Endodermal cell (in vitro differentiated cells): ENCODE measurements at places on chromosomes 11 and 22.
A peak's percentile ranks its signal among the peaks of the same experiment; 100 is the strongest.

GRCh38 chr11:75721852-75722668 is 4.4 kb downstream of the MOGAT2 start:
- DNase-seq: no peak

GRCh38 chr11:74185695-74186094 is 14.6 kb downstream of the PPME1 start:
- DNase-seq: no peak

GRCh38 chr11:11218629-11218986 is 134.4 kb downstream of the CSNK2A3 start:
- no peak for DNase-seq

GRCh38 chr11:65786786-65787636 is at the start of gene OVOL1:
Gene OVOL1 (plus strand): TSS chr11:65787063. CDS start chr11:65787374, 311 bp downstream.
- peak; percentile 92 for DNase-seq

DNA sequence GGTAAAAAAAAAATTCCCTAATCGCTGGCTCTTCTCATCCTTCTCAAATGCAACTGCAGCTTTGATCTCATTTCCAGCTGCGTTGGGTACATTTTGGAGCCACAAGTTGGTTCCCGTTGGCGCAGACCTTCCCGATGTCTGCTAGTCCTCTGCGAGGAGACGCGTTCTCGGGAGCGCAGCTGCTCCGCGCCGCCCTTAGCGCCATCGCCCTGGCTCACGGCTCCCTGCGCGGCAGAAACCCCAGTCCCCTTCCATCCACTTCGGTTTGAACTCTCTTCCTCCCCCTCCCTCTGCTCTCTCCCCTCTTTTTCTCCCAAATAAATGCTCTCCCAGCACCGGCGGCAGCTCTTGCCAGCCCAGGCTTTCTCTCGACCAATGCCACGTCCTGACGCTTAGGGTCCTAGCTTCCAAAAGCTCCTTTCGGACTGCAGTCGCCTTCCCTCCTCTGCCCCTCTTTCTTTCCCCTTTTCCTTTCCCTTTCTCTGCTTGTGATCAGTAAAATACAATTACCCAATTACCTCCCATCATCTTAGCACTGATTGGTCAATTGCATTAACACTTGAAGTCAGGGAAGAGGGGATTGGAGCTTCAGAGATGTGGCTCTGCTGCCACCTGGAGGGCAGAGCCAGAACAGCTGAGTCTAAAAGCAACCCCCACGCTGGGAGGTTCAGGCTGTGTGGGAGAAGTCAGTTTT is 1165.7 kb downstream of the LRRC4C start:
- DNase-seq: peak; percentile 91

DNA sequence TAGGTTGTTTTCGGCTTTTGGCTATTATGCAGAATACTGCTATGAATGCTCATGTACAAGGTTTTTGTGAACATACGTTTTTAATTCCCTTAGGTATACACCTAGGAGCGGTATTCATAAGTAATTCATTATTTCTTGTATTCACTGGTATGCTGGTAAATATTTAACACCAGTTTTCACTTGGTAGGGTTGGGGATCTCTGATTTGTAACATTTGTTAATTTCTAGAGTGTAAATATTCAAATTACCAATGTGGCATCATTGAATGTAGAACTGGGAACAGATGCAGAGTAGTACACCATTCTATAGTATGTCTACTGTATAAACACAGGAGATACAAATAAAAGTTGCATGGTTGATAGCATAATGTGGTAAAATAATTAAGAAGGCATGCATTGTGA is 16.3 kb downstream of the GVQW3 start:
- DNase-seq: no peak

GRCh38 chr11:118224511-118225188 is at the start of gene JAML:
Gene JAML (minus strand): TSS chr11:118225011. CDS start chr11:118214866, 10,145 bp downstream.
- no peak for DNase-seq

- DNase-seq: no peak
Measured at GRCh38 chr11:62512961-62513360, 33.6 kb downstream of the AHNAK start.

DNA sequence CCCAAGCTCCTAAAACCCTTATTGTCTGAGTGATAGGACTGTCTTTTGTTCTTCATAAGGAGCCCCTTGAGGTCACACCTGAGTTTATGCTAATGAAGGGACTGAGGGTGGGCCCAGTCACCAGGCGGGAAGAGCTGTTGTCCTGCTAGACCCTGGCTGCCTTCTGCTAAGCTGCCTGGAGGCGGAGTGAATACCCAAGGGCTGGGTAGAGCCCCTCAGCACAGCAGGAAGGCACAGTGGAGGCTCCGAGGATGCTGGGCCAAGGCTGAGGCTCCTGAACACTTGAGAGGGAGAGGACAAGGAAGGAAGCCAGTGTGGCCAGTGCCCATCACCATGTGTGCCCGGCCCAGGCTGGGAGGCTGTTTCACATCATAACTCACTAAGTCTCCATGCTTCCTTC is 4.8 kb upstream of the PHF21B start:
- peak; percentile 88 for DNase-seq

DNA sequence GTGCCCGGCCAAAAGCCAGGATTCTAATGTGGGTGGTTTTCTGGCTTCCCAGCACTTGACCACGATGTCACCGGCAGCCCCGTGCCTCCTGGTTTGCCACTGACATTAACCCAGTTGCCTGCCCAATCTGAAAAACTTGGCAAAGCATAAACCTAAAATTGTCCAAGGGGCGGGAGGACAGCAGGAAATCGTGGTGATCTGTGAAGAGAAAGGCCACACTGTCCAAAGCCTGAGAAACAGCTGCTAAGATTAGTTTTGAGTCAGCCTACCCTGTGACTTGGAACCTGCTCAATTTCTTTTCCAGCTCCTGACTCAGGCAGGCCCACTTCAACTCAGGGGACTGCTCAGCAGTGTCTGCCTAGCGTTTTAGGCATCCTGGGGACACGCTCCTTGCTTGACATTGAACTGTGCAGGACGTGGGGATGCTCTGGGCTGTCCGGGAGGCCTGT is 8.2 kb upstream of the F2 start:
- no peak for DNase-seq

DNA sequence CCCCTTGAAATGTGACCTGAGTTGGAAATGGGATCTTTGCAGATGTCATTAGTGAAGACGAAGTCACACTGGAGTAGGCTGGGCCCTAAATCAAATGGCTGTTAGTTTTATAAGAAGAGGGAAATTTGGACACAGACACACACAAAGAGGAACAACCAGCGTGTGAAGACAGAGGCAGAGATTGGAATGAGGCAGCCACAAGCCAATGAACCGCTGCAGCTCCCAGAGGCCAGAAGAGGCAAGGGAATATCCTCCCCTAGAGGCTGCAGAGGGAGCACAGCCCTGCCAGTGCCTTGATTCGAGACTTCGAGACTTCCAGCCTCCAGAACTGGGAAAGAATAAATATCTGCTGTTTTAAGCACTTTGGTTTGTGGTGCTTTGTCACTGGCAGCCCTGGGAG is 484.5 kb downstream of the MN1 start:
- peak; percentile 63 for DNase-seq

GRCh38 chr11:47570651-47571356 is 5.4 kb downstream of the PTPMT1 start:
- DNase-seq: no peak

GRCh38 chr11:43116071-43116470 is 195.7 kb upstream of the API5 start:
- DNase-seq: no peak

- DNase-seq: no peak
Measured at GRCh38 chr11:58863697-58864096, 19.2 kb upstream of the GLYATL2 start.

GRCh38 chr11:20035701-20036601 is 124.3 kb downstream of the DBX1 start:
- DNase-seq: no peak

GRCh38 chr22:46654927-46655595 is 34.9 kb downstream of the GRAMD4 start:
- no peak for DNase-seq

DNA sequence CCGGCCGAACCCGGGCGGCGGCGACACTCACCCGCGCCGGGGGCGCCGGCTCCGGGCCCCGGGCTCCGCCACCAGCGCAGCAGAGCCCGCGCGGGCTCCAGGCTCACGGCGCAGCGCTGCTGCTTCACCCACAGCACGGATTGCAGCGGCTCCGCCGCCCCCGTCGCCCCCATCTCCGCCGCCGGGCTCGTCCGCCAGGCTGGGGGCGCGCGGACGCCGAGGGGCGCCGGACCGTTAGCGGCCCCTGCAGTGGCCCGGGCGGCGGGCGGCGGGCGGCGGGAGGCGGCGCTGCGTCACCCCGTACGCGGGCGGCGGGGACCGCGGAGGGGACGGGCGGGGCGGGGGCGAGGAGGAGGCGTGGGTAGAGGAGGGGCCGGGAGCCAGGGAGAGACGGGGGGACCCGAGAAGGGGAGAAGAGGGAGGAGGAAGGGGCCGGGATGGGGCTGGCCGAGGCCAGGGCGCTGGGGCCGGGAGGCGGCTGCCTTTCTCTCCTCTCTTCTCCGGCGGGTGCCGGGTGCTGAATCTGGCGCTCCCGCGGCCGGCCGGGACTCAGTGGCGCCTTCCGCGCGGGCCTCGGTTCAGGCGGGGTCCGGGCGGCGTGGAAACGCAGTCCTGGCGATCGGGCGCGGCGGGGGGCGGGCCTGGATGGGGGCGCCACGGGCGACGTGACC is at the start of gene CERK:
Gene CERK (minus strand): TSS at position 277 of the 671 bp plus-strand sequence. CDS start 104 bp downstream, at position 173.
- DNase-seq: peak; percentile 85

DNA sequence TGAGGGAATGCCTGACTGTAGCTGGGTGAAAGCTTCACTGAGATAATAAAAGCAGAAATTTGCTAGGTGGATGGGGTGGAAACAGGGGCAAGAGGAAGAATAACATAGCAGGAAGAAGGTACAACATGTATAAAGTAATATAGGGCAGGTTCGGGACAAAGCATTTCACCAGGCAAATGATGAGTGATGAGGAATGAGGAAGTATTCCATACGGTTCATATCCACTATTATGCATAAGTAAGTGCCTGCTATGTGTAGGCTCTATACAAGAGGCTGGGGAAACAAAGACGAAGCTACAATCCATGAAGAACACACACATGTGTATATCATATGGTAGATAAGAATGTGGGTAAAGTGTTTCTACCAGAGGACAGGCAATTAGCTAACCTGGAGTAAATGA is 7.9 kb downstream of the NDUFC2 start:
- no peak for DNase-seq

DNA sequence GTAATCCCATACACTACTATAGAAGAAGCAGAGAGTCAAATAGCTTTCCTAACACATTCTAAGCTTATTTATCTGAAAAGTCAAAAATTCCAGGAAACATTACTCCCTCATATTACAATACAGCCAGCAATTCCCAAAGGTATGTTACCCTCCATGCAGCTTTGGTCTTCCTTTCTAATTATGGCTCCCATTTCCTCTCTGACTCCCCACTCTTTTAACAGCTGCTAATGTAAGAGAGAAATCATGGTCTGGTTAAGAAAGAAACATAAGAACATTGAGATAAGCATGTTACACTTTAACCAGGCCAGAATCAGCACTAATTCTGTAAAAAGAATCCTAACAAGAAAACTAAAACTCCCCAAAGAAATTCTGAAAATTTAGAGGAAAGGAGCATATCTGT is 6.8 kb downstream of the PPP2R1B start:
- DNase-seq: no peak

DNA sequence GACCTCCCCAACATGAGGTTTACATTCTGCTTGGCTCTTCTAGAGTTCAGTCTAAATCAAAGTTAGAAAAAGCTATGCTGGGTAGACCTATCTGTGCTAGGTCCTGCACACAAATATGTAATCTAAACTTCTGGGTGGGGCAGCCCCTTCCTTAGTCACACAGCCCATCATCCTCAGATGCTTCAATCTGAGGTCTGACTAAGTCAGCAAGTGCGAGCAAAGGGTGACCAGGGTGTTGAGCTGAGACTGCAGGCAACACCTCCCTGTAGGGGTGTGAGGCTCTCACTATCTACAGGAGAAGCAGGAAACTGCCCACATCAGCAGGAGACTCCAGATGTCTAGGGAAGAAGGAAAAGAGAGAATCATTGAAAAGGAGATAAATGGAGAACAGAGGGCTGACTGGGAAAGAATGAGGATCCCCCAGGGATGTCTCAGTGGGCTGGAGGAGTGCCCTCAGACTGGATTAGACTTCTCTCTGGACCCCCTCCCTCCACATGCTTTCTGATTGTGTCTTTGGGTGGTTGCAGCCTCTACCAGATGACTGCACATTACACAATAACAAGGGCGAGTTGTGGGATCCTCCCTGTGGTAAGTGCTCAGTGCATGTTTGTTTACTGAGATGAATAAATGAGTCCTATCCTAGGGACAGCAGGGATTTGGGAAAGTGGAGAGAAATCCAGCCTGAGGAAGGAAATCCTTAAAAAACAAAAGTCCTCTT is 266.2 kb upstream of the PLET1 start:
- peak; percentile 45 for DNase-seq

- no peak for DNase-seq
Measured at GRCh38 chr11:99268886-99269285, 248.1 kb downstream of the CNTN5 start.

GRCh38 chr11:93655047-93655446 is 6.4 kb upstream of the CEP295 start:
- DNase-seq: no peak

GRCh38 chr11:14361951-14362350 is 3.0 kb upstream of the RRAS2 start:
- DNase-seq: no peak

DNA sequence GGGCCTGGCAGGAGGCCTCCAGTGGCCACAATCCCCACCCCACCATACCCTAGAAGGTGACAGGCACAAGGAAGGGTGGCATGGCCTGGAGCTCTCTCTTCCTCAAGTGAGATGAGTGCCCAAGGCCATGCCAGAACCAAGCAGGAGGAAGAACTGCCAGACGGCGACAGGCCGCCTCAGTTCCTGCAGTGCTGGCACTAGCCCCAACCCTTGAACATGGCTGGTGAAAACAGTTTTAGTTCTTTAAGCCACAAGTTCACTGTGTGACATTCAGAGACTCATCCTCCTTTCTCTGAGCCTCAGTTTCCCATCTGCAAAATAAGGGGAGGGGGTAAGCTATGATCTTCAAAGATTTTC is 9.8 kb downstream of the CHRDL2 start:
- no peak for DNase-seq

- DNase-seq: no peak
Measured at GRCh38 chr11:121445071-121445768, 6.9 kb upstream of the SORL1 start.

DNA sequence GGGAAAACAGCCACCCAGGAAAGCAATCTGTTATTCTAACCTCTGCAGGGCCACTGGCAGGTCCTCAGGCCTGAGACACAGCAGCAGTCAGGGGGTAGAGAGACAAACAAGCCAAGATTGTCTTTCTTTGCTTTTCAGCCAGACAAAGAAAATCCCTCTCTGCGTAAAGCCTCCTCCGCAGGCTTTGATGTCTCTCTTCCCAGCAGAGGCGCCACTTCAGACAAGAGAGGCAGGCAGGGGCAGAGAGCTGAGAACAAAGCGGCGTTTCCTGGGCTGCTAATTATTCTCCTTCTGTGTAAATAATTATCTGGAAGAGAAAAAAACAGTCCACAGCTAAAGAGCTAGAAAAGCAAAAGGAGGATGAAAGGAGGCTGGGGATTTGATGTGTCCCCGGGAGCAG is 102.7 kb upstream of the SEZ6L start:
- DNase-seq: peak; percentile 92

DNA sequence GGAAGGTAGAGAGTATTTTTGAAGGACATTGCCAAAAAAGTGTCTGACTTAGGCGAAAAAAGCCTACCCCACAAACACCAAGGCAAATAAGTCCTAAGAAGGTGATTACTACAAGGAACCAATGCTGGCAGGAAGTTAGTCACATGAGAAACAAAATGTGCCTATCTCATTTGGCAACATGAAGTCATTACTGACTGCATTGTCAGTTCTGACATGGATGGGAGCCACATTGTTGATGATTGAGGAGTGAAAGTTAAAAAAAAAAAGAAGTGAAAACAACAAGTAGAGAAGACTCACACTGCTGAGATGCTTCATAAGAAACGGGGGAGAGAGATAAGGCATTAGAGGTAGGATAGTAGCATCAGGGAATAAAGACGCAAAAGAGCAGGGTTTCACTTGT is 141.5 kb upstream of the FAT3 start:
- no peak for DNase-seq
